ENCODE measurements at places on chromosomes 3 and 15.
A peak's percentile ranks its signal among the peaks of the same experiment; 100 is the strongest.

- H3K27me3 ChIP-seq: no peaks in the 10 kb centered on the region
- no peaks in the 10 kb centered on the region for H3K4me1 ChIP-seq
- no peak overlapping the region for H3K4me3 ChIP-seq
- H3K27ac ChIP-seq: no peak overlapping the region
- H3K36me3 ChIP-seq: no peaks in the 10 kb centered on the region
- DNase-seq: no peak
These were observed 77.8 kb upstream of the WDR72 start for GRCh38 chr15:53837263-53837662.

GRCh38 chr15:37368961-37369360 lies 268.6 kb upstream of the MEIS2 start:
- no peak overlapping the region for H3K27ac ChIP-seq
- H3K4me1 ChIP-seq: no peaks in the 10 kb centered on the region
- no peak for DNase-seq
- H3K4me3 ChIP-seq: no peak overlapping the region

DNA sequence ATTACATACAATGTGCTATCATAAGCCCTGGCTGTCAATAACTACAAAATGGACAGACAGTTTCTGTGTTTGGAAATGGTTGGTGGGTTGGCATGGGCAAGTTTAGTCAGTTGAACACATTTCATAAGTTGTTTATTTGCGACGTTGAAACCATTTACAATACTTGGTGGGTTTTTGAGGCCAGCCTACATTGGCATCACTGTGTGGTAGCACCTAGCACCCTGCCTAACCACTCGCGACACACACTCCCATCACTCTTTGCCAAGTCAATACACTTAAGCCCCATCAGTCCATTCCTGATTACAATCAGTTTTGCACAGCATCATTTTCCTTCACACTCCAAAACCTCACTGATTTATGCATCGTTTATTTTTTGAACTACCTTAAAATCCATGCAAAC lies 13.8 kb downstream of the PROK2 start:
- no peak overlapping the region for H3K27ac ChIP-seq
- H3K4me3 ChIP-seq: no peak overlapping the region
- no peak for DNase-seq
- peaks cover 3% of the 10 kb centered on the region for H3K36me3 ChIP-seq

GRCh38 chr3:42256135-42256819 lies 9.7 kb downstream of the CCK start:
- no peaks in the 10 kb centered on the region for H3K4me1 ChIP-seq
- peaks cover 86% of the 10 kb centered on the region for H3K27me3 ChIP-seq
- H3K4me3 ChIP-seq: no peak overlapping the region
- no peaks in the 10 kb centered on the region for H3K36me3 ChIP-seq

GRCh38 chr3:175015056-175015635 lies 156.0 kb downstream of the NAALADL2 start:
- H3K36me3 ChIP-seq: no peaks in the 10 kb centered on the region
- no peaks in the 10 kb centered on the region for H3K4me1 ChIP-seq

DNA sequence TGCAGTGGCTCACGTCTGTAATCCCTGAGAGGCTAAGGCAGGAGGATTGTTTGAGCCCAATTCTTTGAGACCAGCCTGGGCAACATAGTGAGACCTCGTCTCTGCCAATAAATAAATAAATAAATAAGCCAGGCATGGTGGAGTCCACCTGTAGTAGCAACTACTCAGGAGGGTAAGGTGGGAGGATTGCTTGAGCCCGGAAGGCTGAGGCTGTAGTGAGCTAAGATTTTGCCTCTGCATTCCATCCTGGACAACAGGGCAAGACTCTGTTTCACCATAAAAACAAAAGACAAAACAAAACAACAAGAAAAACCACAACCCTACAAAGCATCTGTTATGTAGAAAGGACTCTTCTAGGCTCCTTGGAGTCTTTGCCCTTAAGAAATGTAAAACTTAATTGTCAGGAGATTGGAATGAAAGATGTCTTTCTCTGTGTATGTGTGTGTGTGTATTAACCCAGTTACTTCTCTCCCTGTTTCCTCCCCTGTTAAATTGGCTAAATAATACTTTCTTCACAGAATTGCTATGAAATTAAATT lies 9.5 kb downstream of the NECTIN3 start:
- no peaks in the 10 kb centered on the region for H3K4me1 ChIP-seq
- no peaks in the 10 kb centered on the region for H3K27me3 ChIP-seq
- H3K36me3 ChIP-seq: no peaks in the 10 kb centered on the region
- no peak for DNase-seq
- no peak overlapping the region for H3K27ac ChIP-seq

- DNase-seq: peak; percentile 40
- no peaks in the 10 kb centered on the region for H3K27me3 ChIP-seq
- peak overlapping the region; percentile 91 for H3K4me3 ChIP-seq
- peak overlapping the region; percentile 98 for H3K27ac ChIP-seq
- H3K36me3 ChIP-seq: peaks cover 46% of the 10 kb centered on the region
- peaks cover 66% of the 10 kb centered on the region for H3K4me1 ChIP-seq
These were observed 225 bp downstream of the RHOA start for GRCh38 chr3:49411535-49411967.

- H3K4me1 ChIP-seq: peaks cover 45% of the 10 kb centered on the region
- peak overlapping the region; percentile 73 for H3K4me3 ChIP-seq
- H3K27me3 ChIP-seq: no peaks in the 10 kb centered on the region
- peak overlapping the region; percentile 93 for H3K27ac ChIP-seq
- H3K36me3 ChIP-seq: peaks cover 9% of the 10 kb centered on the region
These were observed 141.4 kb downstream of the RBPMS2 start for GRCh38 chr15:64634027-64634426.

GRCh38 chr15:59237119-59237855 lies 30.6 kb downstream of the LDHAL6B start:
- no peak overlapping the region for H3K4me3 ChIP-seq
- H3K36me3 ChIP-seq: no peaks in the 10 kb centered on the region
- H3K27me3 ChIP-seq: peaks cover 14% of the 10 kb centered on the region
- no peak overlapping the region for H3K27ac ChIP-seq

- no peaks in the 10 kb centered on the region for H3K27me3 ChIP-seq
- H3K4me1 ChIP-seq: no peaks in the 10 kb centered on the region
- no peak overlapping the region for H3K27ac ChIP-seq
- no peaks in the 10 kb centered on the region for H3K36me3 ChIP-seq
These were observed 466.3 kb upstream of the EPHA3 start for GRCh38 chr3:88641033-88641604.

DNA sequence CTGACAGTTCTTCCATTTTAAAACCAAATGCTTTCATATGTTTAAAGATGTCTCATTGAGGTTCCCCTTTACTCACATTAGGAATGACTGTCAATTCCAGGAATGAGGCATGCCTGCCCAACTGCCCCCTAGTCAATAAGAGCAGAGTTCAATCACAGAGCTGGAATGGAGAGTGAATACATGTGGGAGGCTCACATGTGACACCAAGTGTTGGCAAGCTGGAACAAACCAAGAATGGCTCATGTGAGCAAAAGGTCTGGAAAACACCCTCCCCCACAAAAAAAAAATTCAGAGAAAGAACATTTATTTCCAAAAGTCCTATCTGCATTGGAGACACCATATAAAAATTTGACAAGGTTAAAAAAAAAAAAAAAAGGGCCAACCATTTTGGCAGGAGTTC lies 3.7 kb downstream of the PBRM1 start:
- no peak for DNase-seq
- H3K4me3 ChIP-seq: no peak overlapping the region
- H3K27me3 ChIP-seq: no peaks in the 10 kb centered on the region

DNA sequence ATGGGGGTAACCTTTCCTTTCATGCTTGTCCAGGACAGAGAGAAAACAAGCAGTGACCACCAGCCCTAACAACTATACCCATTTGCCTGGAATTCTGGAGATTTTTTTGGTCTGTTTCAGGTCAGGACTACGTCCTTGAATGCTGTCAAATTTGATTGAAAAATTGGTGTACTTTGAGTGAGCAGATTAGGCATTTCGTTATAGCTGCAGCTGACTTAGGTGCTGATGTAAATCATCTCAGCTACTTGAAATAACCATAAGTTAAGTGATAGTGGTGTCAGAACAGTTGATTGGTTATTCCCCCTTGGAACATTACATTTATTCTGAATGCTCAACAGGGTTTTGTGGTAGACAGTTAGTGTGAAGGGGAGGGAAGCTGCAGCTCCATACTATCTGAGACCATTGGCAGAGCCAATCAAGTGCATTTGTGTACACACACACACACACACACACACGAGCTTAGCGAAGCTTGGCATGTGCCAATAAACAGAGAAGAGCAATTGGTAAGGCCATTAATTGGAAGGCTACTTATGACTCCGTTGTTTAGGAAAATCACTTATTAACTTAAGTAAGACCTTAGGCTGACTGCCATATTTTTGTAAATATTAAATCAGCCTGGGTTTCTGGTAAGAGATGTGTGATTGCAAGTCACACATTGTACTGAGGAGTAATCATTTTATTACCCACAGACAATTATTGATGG lies 447.8 kb downstream of the MFSD1 start:
- no peak overlapping the region for H3K4me3 ChIP-seq
- no peaks in the 10 kb centered on the region for H3K27me3 ChIP-seq
- H3K36me3 ChIP-seq: no peaks in the 10 kb centered on the region
- no peaks in the 10 kb centered on the region for H3K4me1 ChIP-seq
- DNase-seq: no peak

DNA sequence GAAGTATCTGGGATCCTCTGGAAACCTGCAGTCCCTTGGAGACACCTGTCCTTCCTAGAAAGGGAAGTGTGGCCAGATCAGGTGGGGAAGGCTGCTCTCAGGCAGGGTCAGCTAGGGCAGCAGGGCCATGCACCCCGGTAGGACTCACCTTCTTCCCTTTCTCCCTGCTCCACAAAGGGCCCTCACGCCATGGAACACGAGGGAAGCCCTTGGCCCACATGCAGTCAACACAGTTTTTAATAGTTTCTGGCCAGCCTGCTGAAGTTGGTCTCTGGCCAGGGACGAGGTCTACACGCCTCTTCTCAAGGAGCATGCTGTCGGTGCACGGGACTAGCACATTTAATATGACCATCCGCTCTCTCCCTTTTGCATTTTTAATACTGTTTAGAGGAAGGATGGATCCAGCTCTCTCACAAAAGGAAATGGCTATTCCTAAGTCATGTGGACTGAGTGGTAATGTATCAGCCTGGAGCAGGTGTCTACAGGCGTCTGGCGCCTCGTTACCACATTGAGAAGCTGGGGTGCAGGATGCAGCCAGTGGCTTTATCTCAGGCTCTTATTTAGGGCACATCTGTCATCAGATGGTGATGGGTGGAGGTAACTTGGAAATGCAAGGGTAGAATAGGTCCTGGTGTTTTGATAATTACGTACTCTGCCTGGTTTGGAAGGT lies 153.9 kb downstream of the KLF13 start:
- peaks cover 23% of the 10 kb centered on the region for H3K36me3 ChIP-seq
- H3K4me1 ChIP-seq: peaks cover 47% of the 10 kb centered on the region
- peak overlapping the region; percentile 37 for H3K4me3 ChIP-seq
- DNase-seq: peak; percentile 33
- H3K27ac ChIP-seq: peak overlapping the region; percentile 82

DNA sequence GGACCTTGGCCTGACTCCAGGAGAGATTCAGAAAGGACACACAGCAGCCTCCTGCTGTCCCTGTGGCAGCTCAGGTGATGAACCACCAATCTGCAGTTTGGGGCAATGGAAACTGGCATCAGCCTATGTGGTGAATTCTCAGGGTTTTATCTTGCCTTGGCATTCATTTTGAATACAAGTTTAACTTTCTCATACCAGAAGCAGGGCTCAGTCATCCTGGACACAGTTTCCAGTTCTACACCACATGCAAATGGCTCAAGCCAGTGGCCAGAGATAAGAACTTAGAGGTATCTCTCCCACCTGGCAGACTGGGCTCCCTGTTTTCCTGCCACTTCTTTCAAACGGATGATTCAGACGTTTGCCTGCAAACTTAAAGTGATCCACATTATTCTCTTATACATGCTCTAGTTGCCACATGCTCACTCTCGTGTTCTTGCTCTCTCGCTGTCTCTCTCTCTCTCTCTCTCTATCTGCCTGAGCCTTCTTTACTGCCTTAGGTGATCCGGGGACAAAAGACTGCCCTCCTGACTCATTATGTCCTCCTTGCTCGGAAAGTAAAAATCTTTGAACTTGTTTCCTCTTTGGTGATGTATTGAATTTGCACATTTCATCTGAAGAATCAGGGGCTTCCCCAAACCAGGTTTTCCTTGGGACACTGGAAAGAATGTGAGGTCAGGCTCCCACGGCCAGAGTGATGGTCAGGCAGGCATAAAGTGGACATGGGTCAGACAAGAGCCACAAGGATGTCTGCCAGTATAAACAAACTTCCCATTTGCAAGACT lies 99.6 kb upstream of the STT3B start:
- no peak for DNase-seq
- H3K4me3 ChIP-seq: no peak overlapping the region
- peaks cover 13% of the 10 kb centered on the region for H3K27me3 ChIP-seq
- no peaks in the 10 kb centered on the region for H3K36me3 ChIP-seq

GRCh38 chr3:185732782-185733181 lies 92.1 kb downstream of the IGF2BP2 start:
- no peaks in the 10 kb centered on the region for H3K4me1 ChIP-seq
- no peak overlapping the region for H3K27ac ChIP-seq
- H3K27me3 ChIP-seq: peaks cover 18% of the 10 kb centered on the region

DNA sequence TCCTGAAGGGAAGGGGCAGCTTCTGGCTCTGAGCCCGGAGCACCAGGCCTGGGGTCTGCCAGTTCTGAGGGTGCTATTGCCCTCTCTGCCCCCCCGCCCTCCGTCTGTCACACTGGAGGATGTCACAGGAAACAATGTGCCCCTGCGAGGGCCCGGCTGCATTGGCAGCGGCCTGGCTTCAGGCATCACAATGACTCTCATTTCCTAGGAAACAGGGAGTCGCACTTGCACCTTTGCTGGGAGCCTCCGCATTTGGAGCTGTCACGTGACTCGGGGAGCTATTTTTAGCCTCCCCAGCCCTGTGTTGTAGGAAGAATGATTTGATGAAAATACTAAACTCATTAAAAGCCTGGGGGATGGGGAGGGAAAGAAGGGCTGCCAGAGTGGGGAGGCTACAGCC lies 518.9 kb downstream of the SHQ1 start:
- no peak overlapping the region for H3K4me3 ChIP-seq
- no peaks in the 10 kb centered on the region for H3K36me3 ChIP-seq
- no peak for DNase-seq
- no peak overlapping the region for H3K27ac ChIP-seq
- H3K27me3 ChIP-seq: peaks cover 15% of the 10 kb centered on the region

GRCh38 chr3:184730924-184731323 lies 19.1 kb upstream of the MAGEF1 start:
- DNase-seq: no peak
- H3K4me3 ChIP-seq: no peak overlapping the region
- H3K36me3 ChIP-seq: no peaks in the 10 kb centered on the region
- no peak overlapping the region for H3K27ac ChIP-seq
- peaks cover 65% of the 10 kb centered on the region for H3K27me3 ChIP-seq

GRCh38 chr15:50233192-50233736 lies 32.3 kb downstream of the HDC start:
- H3K36me3 ChIP-seq: peaks cover 3% of the 10 kb centered on the region
- no peak for DNase-seq
- H3K4me1 ChIP-seq: no peaks in the 10 kb centered on the region
- no peaks in the 10 kb centered on the region for H3K27me3 ChIP-seq

Data from effector memory CD8-positive, alpha-beta T cell (primary cell).